T-helper 9 cell (primary cell): ENCODE measurements at places on chromosomes 12 and 14.

GRCh38 chr12:3004655-3005565 lies 45.7 kb downstream of the TEAD4 start:
- no peak for DNase-seq

DNA sequence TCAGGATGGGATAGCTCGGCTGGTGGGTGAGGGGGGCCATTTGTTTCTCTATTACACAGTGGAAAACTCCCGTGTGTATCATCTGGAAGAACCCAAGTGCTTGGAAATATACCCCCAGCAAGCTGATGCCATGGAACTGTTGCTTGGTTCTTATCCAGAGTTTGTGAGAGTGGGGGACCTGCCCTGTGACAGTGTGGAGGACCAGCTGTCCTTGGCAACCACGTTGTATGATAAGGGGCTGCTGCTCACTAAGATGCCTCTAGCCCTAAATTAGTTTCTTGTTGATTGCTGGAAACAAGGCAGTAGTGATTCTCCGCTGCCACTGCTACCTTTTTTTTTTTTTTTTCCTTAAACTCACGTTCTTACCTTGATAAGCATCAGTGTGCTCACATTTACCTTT lies 1.9 kb downstream of the RIOX1 start:
- DNase-seq, result no peak

GRCh38 chr12:30696486-30696885 lies 817 bp upstream of the IPO8 start:
- DNase-seq, result no peak

- DNase-seq, result no peak
Observed at GRCh38 chr12:91885851-91886731, 259.6 kb downstream of the BTG1 start.

GRCh38 chr12:117874842-117875434 lies 93.9 kb downstream of the KSR2 start:
- DNase-seq, result peak; percentile 49
